ENCODE measurements at places on chromosomes 16 and 17.

DNA sequence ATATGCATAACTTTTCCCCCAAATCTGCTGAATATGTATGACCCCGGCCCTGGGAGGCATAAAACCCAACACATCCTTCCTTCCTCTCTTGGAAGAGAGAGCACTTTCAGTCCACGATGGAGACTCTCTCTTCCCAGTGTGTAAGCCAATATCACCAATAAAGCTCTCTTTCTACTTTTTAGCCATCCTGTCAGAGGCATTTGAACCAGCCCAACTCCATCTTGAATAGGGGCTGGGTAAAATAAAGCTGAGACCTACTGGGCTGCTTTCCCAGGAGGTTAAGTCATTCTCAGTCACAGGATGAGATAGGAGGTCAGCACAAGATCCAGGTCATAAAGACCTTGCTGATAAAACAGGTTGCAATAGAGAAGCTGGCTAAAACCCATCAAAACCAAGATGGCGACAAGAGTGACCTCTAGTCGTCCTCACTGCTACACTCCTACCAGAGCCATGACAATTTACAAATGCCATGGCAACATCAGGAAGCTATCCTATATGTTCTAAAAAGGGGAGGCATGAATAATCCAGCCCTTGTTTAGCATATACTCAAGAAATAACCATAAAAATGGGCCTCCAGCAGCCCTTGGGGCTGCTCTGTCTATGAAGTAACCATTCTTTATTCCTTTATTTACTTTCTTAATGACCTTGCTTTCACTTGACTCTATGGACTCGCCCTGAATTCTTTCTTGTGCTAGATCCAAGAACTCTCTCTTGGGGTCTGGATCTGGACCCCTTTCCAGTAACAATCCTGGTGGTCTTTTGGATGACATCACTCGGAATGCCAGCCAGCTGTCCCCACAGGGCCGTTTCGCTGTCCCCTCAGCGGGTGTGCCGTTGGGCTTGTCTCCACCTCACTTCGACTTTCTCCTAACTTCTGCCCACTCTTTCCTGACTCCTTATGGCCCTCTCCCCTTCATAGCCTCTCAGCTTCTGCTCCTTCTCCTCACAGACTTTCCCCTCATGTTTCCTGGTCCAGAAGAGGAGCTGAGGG lies 53.4 kb upstream of the NKD1 start:
- no peak for DNase-seq

GRCh38 chr16:52696126-52696525 lies 149.2 kb upstream of the TOX3 start:
- DNase-seq, result no peak

DNA sequence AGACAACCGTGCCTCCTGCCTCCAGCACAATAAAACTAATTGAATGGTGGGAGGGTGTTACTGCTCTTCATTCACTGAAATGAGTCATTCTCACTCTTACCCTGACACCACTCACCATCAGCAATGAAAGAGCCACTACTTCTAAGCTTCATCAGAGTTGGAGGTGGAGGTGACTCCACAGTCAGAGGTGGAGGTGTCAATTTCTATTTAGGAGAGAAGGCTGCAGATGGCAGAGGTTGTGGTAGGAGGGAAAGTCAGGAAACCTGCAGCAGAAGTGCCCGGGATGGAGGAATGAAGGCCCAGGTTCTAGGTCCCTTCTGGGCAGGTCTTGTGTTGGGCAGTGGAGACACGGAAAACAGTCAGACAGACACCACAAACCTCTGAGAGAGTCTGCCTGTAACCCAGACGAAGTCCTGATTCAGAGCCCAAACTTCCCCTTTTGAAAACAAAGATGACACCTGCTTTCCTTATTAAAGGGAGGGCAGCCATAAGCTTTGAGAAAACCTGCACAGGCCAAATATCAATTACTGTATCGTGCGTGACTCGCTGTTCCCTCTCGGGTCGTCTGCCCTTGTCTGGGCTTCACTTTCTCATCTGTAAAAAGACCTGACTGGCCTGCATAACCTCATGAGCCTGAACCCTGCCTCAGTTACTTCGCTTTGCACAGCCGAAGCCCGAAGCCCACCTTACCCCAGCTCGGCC lies 668 bp downstream of the ATPAF2 start:
- DNase-seq, result no peak

DNA sequence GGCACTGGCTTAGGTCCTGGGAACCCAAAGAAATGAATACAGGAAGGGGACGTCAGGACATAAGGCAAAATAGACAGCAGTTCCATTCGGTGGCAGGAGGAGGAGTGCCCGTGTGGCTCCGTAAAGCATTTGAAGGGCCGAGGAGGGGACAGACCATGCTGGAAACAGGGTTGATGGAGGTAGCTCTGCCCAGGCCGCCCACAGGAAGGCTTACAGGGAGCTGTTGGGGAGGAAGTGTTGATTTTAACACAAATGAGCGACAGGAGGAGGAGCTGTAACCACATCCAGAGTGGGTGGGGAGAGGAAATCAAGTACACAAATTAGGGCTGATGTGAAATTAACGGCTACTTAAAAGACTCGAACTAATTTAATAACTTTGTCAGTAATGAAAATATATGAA lies 54.6 kb downstream of the RBFOX3 start:
- DNase-seq, result no peak

- DNase-seq, result no peak
Measured at GRCh38 chr16:48611329-48612137, 1.6 kb upstream of the N4BP1 start.

DNA sequence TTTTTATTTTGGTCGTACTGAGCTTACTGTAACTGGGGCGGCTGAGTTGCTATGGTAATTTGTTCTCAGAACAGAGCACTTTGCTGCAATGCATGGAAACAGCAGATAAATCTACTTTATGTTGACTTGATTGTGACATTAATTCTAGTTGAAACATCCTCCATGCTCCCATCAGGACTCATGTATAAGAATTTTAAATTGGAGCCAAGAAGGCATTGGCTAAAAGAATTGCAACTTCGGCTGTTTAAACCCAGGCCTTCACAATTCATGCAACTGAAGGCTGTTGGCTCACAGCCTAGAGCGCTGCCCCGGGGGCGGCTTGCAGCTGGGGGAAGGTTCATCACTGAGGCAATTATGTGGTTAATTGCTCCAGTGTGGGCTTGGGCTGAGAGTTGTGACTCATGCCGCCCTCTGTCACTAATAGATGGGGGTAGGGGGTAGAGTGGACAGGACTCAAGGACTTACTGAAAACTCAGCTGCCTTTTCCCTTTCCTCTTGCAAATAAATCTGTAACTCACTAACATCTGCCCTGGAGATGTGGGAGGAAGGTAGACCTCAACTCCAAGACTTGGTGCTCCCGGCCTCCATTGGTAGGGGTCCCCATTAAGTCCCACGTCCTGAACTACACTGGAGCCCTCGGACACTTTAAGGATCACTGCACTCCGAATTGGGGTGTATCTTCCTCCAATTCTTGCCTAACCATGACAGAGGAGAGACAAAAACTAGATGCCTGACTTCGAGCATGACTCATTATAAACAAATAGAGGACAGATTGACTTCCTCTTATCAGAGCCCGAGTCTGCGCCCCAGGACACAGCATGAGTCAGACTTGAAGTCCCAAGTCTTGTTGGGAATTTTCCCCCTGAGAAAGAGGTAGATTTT lies 37.5 kb downstream of the ERCC4 start:
- DNase-seq, result peak; percentile 96

GRCh38 chr16:4685776-4686496 lies 7.4 kb upstream of the NUDT16L1 start:
- DNase-seq, result no peak

DNA sequence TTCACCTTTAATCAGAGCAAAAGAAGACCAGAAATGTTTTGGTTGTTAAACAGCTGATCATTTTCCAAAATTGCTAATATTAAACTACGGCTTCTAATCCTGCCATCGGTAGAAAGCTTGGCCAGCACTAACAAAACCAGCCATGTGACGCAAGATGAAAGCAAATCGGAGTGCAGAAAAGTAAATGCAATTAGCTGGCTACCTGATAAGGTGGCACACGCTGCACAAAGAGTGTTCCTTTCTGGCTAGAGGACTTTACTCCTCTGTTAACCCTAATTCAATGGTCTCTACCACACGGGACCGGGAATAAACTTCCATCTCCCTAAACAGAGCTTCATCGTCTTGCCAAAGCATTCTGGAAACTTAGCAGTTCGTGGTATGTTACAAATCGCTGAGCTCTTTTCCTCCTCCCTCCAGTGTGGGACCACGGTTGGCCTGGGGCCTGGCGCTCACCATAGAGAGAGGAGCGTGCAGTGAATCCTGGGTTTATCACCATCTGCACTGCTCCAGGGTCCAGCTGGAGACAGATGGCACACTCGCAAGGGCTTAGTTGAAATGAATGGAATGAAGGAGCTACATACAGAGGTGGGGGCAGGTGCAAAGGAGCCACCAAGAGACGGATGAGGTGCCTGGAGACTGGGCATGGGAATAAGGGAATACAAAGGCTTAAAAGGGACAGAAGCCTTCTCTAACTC lies 10.1 kb upstream of the COG1 start:
- DNase-seq, result no peak

- DNase-seq, result no peak
Measured at GRCh38 chr16:88295671-88296436, 86.9 kb upstream of the ZNF469 start.

DNA sequence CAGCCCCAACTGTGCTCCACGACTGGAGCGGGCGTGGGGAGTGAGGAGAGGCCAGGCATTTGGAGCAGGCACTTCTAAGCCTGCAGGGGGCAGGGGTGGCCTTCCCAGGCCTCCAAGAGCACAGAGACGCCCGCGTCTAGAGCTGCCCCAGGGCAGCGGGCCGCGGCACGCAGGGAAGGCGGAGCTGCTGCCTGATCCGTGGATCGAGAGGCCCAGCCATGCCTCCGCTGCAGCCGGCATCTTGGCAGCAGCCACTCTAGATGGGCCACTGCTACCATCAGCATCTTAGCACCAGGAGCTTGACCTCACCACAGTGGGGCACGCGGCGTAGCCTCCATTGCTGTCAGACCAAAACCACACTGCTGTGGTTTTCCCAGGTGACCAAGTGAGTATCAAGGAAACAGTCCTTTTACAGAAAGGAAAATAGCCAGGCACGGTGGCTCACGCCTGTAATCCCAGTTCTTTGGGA lies 20.4 kb upstream of the WDR45B start:
- peak; percentile 41 for DNase-seq

- peak; percentile 98 for DNase-seq
Measured at GRCh38 chr17:35804658-35805192, 4.6 kb upstream of the TAF15 start.

GRCh38 chr16:66381585-66382170 lies 15.2 kb downstream of the CDH5 start:
- DNase-seq, result no peak
